Fibroblast of skin of right quadriceps (primary cell): ENCODE measurements at places on chromosomes 7 and 10.

DNA sequence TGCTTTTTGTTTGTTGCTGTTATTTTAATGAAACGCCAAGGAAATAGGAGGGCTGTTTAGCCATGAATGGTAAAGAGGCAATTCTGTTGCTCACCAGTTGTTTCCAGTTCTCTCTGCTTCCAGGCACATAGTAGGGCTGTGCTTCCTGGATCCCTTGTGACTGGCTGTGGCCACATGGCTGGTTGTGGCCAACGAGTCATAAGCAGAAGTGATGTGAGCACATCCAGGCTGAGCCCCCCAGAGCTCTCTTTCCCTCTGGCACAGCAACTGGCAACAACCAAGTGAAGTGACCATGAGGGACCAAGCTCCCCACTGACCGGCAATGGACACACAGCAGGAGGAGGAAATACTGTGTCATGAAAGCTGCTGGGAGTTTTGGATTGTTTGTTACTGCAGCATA is 10.3 kb downstream of the GRID1 start:
- DNase-seq = no peak

DNA sequence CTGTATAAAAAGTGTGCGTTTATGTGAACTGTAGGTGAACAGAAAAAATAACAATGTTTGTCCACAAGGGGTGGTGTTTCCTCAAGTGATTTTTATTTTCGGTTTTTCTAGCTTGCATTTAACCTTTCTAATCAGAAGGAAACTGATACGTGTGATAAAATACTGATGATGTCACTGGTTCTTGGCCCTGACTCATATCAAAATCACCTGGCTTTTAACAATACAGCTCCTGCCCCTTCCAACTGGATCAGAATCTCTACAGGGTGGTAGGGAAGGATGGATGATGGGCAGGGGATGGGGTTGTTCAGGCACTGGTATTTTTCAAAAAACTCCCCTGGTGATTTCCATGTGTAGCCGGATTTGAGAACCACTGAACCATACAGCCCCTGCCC is 10.9 kb downstream of the NPFFR1 start:
- no peak for DNase-seq

GRCh38 chr10:74730246-74730645 is 96.2 kb upstream of the KAT6B start:
- no peak for DNase-seq

- DNase-seq = no peak
These were observed 4.2 kb downstream of the WDR86 start for GRCh38 chr7:151405588-151405987.

DNA sequence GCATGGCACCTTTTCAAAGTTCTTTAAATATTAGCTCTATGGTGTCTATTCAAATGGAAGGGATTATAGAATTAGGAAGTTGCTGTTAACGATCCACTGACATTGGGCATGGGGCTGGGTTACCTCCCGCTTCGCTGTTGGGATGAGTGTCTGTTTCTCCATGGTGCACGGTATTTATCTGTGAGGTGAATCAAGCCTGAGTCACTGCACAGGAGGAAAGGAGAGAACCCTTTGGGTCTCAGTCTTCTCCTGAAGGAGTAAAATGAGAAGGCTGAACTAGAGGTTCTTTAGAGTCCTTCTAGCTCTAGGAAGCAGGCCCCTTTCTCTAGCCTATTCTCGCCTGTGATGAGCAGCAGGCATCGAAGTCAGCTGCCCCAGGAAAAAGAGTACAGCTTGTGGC is 7.3 kb downstream of the JCAD start:
- no peak for DNase-seq
